ENCODE measurements at places on chromosomes 12 and 14.

GRCh38 chr14:68306934-68307789 is 485.7 kb downstream of the ZFP36L1 start:
- no peak for DNase-seq

- DNase-seq = no peak
Measured at GRCh38 chr12:113997365-113997764, 31.2 kb upstream of the RBM19 start.

DNA sequence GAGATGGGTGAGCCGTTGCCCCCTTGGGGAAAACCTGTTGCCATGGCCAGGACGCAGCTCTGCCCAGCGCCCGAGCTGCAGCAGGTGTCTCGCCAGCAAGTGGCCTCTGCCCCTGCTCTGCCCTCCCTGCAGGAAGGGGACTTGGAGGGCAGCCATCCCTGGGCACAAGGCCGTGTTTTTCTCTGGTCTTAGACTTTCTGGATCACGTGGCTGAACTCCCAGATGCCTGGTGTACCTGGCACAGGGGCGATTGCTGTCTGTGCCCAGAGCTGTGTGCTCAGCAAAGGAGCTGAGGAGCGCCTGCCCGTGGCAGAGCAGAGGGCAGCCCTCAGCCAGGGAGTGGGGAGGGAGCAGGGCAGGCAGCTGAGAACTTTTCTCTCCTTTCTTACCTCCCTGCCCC is 38.0 kb downstream of the TMEM63C start:
- DNase-seq = no peak

DNA sequence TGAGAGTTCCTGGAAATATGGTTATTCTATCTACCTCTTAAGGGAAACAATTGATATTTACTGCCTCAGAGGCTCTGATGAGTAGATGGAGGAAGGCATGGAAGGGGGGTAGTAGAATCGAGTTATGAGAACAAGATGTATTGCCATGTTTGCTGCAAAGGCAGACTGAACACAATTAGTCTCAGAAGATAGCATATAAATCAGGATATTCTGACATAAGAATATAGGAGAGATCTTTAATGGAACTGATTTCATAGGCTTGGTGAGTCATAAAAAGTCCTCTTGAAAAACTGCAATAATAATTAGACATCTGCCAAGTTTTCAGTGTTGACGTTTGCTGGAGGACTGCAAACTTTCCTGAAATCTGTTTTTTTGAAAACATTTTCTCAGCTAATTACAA is 636.1 kb downstream of the TMTC2 start:
- no peak for DNase-seq

GRCh38 chr12:110246636-110247339 is 34.3 kb upstream of the ATP2A2 start:
- no peak for DNase-seq

- no peak for DNase-seq
Measured at GRCh38 chr12:51813931-51814310, 34.6 kb downstream of the FIGNL2 start.

DNA sequence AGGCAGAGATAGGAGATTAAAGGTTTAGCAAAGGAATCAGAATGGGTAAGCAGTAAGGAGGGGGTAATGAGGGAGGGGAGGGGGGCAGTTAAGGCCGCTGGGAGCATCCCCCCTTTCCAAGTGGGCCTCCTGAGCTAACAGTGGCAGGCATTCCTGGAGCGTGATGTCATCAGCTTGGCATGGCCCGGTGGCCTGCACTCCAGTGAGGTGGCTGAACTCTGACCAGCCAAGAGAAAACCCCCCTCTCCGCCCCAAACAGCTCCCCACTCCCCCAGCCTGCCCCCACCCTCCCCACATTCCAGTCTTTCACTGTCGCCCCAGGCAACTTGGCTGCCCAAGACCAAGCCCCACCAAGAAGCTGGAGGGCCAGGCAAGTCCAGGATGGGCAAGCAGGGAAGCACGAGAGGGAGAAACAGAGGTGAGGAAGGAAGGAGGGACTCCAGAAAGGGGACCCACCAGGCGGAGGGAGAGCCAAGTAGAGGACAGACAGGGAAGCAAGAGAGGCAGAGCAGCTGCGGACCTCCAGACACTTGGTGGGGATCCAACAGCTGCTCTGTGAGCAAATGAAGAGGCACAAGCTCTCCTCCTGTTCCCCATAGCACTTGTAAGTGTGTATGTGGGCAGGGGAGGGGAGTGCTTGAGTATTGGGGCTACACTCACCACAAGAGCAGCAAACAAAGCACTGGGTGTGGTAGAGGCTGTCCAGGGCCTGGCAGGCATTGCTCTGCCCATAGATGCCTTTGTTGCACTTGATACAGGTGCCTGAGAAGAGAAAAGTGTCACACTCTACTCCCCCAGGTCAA is 4.5 kb downstream of the AJUBA start:
- peak; percentile 31 for DNase-seq

DNA sequence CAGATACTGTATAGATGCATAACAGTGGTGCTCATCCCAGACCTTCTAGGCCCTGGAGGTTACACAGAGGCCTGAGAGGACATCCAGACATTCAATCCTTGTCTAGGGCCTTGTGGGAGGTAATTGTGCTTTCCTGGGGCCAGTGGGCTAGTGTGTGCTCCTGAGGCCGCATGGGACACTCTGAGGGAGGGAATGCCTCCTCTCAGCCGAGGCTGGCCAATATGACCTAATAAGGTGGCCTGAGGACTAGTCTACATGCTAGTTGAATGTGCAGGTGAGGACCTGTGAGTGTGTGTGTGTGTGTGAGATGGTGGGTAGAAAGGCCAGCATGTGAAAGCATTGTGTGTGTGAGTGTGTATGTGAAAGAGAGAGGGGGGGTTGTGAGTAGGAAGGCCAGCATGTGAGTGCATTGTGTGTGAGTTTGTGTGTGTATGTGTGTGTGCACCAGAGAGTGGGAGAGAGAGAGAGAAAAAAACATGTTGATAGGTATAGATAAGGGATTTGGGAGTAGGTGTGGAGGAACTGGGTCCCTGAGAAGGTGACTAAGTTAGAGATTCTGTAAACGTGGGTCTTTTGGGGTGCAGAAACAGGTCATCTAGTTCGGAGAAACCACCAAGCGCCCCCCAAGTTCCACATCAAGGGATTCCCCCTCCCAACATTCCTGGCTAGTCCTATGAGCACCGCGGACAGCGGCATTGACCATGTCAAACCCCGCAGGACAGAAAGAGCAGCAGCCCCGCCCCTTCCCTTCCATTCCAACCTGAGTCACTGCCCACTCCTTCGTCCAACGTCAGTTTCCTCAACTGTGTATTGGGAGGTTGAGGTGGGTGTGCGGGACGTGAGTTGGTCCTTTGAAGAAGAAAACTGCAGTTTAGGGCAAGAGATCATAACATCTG is 9.7 kb upstream of the KRT81 start:
- DNase-seq = no peak

GRCh38 chr12:97177481-97177880 is 270.4 kb downstream of the NEDD1 start:
- DNase-seq = no peak

DNA sequence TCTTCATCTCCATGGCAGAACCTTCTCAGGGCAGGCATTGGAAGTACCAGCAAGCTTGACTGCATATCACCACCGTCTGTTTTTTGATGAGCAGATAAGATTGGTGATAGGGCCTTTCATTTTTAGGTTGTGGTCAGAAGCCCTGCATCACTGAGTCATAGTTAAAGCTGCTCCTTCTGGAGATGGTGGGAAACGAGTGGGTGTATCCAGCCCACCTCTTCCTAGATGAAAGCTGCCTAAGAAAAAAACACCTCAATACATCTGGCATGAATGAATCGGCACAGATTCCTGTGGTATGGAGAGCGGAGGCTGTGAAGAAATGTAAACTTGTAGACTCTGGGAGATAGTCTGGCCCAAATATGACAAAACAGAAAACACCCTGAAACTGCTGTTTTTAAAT is 248.7 kb upstream of the EGLN3 start:
- no peak for DNase-seq

DNA sequence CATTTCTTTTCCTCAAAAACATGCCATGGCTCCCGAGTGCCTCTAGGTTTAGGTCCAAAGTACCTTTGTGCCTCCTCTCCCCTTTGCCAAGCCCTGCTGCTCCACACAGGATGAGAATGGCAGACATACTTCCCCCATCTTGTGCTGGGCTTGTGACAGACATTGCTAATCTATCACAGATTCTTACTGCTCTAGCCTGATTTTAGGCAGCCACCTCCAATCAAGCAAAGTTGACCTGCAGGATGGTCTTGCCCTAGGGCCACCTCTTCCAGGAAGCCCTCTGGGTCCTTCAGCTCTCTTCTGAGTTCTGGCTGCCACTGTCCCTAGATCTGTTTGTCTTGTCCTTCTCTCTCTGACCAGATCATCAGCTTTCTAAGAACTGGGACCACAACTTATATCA is 20.5 kb downstream of the FOXN4 start:
- no peak for DNase-seq

- DNase-seq = no peak
Measured at GRCh38 chr14:20274062-20274461, 31.7 kb downstream of the TTC5 start.

DNA sequence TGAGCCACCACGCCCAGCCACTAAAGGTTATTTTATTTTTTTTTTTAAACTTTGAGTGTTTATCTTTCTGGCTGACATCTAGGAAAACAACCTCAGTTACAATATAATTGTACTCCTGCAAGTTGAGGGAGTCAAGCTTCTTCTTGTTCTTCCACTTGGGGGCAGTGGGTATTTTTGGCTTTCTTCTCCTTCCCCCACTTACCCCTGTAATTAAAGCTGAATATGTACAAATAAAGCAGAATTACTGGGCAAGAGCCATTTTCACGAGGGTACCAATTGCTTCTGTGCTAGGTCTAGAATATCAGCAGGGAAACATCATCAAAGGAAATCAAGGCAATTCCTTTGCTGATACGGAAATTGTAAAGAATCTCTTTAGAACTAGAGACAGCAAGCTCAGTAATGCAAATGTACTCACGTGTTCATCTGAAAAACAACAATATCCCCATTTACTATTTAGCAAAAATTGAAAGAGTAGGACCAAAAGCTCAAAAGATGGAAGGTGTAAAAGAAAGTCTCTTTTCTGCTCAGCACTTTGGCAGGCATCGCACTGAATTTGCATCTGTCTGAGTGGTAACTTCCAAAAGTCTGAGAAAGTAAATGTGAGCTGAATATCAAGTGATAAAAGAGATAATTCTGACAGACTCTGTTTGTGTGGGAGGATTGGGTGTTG is 72.8 kb downstream of the TAOK3 start:
- no peak for DNase-seq

- DNase-seq = no peak
Measured at GRCh38 chr12:119676022-119676421, 8.1 kb downstream of the PRKAB1 start.

DNA sequence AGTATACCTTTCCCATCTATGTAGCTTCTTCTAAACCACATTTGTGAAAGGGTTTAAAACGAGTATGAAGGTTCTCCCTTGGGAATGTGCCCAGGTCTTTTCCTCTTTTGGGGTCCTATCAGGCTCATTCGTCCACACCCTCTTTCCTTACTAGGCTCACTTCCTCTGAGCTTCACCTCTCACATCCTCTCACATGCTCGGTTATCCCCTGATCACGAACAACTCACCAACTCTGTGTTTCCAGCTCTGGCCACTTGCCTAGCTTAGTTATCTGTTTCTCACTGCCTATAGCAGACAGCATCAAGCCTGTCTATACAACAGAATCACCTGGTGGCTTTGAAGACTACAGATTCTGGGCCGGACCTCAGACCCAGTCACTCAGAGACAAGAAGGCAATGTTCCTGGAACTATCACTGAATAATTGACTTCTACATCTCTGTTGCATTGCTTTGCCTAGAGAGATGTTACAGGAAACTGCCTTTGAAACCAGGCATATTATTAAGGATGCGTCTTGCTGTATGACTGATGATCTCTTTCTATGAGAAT is 158.2 kb downstream of the FOXN3 start:
- no peak for DNase-seq

GRCh38 chr12:72748971-72749370 is 476.8 kb downstream of the TRHDE start:
- no peak for DNase-seq

GRCh38 chr12:124581307-124582107 is 14.1 kb upstream of the NCOR2 start:
- DNase-seq = no peak

- DNase-seq = no peak
Measured at GRCh38 chr12:50927766-50928224, 24.5 kb upstream of the HIGD1C start.

DNA sequence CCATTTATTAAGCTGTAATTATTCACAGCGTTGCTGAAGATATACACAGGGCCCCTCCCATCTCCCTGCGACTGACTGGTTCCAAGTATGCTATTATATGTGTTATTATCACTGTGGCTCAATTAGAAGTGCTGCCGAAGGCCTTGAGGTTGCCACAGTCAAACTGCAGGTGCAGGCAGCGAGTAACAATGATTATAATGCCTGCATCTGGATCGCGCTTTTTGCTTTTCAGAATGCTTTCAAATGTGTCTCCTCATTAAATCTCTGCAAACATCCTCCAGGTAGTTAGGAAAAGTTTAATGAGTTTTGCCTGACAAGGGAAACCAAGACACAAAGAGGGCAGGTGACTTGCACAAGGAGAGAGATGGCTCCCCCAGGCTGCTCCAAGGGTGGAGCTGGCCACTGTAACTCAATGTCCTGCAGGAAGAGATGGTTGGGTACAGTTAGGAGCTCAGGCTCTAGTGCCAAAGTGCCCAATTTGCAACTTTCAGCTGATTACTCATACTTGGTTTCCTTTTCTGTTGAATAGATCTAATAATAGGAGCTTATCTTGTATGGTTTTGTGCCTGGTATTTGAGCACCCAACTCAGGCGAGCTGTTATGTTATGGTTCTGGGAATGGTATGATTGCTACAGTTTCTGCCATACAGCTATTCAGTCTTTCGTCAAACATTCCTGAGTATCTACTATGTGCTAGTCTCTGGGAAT is 1.7 kb upstream of the SYNE3 start:
- DNase-seq = no peak

GRCh38 chr12:94686834-94687628 is 36.7 kb upstream of the TMCC3 start:
- DNase-seq = no peak

DNA sequence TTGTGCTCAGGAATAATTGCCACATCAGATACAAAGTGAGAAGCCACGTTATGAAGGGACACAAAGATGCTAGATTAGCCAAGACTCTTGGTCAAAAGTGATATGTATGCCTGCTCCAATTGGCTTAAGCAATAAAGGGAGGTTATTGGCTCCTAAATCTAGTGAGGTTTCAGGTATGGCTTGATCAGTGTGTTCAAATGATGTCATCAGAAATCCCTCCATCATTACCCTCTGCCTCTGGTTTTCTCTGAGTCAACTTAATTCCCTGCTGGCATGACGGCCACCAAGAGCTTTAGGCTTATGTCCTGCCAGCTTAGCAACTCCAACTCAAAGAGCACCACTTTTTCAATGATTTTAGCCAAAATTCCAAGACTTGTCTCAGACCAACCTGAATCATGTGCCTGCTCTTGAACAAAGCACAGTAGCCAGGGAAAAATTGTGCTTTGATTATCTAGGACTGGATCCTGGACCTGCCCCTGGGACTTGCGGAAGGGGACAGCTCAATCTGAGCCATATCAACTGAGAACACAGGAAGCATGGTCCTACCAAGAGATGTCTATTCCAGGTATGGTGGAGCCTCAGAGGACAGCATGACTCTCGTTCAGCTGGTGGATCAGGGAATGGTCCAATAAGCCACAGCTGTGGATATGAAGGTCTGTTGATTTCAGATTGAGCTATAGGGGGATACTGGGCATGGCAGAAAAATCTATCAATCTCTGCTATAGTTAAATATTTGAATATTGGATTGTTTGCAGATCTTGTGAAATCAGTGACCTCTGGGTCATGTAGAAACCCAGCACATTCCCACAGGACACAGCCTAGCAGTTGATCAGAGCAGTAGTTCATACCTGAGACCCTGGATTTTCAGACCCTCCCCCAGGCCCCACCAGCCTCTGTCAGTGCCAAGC is 16.1 kb upstream of the P2RX7 start:
- DNase-seq = no peak

- DNase-seq = no peak
Measured at GRCh38 chr12:51318846-51319599, 5.0 kb downstream of the BIN2 start.

Data from endothelial cell (in vitro differentiated cells).